ENCODE measurements at places on chromosomes 5 and 9.

DNA sequence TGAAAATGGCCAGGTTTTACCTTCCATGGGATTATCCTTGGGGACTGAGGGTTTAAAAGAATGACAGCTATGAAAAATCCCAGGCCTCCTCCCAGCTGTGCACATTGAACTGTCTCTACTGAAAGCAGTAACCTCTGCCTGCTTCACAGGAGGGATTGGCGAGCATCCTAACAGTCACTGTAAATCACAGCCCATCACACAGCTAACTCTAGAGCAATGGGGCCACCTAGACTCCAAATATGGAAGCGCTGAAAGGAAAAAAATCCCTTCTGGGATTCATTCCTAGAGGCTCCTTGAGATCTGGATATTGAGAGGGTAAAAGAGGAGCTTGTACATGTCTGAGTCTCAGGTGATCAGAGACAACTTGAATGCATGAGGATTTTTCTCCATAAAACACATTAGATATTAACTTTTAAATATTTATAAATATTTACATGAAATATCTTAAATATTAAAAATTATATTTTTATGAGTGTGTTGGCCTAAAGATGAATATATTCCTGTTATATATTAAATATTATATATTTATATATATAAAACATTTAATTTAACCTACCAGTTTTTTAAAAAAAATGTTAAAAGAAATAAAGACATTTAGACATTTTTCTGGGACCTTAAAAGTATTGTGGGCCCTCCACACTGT is 133.8 kb upstream of the SLC24A2 start:
- peak; percentile 31 for DNase-seq

GRCh38 chr5:149429839-149430721 is 51.0 kb upstream of the IL17B start:
- no peak for DNase-seq

- DNase-seq = no peak
Measured at GRCh38 chr5:20276061-20276958, 288.3 kb upstream of the CDH18 start.

GRCh38 chr5:139512786-139513390 is 30.3 kb upstream of the STING1 start:
- DNase-seq = no peak

GRCh38 chr5:33059081-33059480 is 348.0 kb downstream of the NPR3 start:
- no peak for DNase-seq

DNA sequence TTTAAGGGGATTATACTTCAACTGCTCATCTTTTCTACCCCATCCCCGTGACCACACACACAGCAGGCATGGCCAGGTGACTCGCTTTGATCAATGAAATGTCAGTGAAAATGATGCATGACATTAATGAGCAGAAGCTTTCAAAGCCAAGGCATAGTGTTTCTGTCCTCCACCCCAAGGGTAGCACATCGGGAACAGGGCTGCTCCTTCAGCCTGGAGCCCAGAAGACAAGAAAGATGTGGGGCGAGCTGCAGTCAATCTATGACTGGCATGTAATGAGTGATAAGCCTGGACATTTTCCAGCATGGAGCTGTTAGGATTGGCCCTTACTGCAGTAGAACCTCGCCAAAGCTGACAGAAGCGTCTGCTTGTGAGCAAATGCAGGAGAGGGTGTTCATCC is 122.6 kb upstream of the IRX2 start:
- DNase-seq = no peak

DNA sequence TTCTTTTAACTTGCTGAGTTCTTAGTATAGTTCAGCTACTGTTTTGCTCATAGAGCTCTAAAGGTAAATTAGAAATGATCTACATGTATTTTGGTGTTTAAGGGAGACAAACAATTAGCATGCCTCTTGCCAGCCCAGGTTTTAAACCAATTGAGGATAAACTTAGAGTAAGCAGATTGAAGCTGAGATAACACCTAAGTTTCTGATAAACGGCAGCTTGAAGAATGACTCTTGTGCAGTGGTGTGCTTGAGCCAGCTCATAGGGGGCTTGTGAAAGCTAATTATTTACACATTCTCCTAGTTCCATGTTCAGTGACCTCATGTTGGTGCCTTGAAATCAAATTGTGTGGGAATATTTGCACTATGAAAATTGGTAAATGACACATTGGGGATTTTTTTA is 193.0 kb downstream of the PRR16 start:
- no peak for DNase-seq

DNA sequence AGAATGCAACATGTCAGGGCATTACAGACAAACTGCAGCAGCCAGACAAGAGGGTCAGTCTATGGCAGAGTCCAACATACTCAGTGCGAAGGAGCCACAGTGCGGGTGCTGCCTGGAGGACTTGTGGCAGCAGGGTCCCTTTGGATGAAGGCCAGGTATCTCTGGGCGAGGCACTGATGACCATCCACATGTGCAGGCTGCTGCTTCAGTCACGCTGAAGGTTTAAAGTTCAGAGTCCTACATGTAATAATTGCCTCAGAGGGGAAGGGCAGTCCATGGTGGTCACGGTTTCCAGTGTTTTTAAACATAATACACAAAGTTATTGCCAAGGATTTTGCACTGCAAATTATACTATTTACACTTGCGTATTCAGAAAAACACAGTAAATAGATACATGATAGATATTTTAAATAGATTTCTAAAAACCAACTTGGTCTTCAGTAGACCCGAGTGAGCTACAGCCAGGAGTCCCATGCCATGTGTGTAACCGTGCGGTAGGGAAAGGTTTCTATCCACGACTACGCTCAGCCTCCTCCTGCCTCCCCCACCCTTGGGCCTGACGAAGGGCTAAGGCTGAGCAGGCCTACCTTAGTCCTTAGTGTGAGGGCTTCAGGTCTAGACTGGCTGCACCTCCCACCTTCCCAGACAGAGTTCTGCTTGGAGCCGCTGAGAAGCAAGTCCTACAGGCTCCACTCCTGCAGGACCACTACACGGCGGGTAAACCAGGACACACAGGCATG is 76.2 kb downstream of the GPR21 start:
- no peak for DNase-seq

DNA sequence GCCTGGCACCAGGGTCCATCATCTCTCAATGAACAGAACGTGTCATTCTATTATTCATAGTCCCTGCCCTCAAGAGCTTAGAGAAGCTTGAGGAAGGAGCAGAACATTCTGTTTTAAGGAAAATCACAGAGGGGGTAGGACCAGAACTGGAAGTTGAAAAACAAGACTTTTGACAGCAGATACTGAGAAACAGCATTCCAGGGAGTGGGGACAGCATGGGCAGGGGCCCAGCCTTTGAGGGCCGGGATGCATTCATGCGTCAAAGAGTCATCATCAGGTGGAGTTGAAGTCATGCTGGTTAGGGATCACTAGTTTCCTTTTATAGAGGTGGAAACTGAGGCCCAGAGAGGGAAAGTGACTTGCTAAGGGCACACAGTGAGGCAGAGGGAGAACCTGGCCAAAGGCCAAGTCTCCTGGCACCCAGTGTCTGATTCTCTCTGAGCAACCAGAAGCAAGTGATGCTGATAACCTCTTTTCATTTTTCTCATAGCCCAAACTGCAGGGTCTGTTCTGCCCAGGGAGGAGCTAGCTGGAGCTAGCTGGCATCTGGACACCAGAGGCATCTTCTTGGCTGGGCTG is 41.5 kb upstream of the STXBP1 start:
- no peak for DNase-seq

- no peak for DNase-seq
Measured at GRCh38 chr5:132767150-132767549, 9.9 kb downstream of the SEPTIN8 start.

GRCh38 chr9:70488098-70488792 is 73.8 kb upstream of the KLF9 start:
- no peak for DNase-seq

- DNase-seq = no peak
Measured at GRCh38 chr5:72508241-72509170, 1.3 kb upstream of the ZNF366 start.

GRCh38 chr5:139014726-139015125 is 139.6 kb upstream of the LRRTM2 start:
- no peak for DNase-seq

GRCh38 chr9:86812616-86813015 is 134.7 kb downstream of the GAS1 start:
- DNase-seq = no peak

DNA sequence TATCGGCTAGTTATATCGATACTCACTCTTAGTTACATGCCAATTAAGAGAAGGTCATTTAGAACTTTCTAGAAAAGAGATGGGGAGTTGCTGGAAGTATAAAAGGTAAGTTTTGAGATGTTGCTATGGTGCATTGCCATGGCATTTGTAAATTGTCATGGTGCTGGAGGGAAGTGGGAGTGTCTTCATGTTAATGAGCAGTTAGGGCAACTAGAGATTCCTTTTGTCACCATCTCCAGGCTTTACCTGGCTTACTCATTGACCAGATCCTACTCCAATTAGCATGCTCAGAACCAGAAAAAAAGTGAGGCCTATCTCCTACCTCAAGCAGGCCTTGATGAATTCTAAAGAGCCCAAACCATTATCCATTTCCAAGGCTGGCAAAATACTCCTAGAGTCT is 82.8 kb downstream of the PRR16 start:
- DNase-seq = no peak

GRCh38 chr5:16754601-16755000 is 137.8 kb upstream of the RETREG1 start:
- DNase-seq = no peak

DNA sequence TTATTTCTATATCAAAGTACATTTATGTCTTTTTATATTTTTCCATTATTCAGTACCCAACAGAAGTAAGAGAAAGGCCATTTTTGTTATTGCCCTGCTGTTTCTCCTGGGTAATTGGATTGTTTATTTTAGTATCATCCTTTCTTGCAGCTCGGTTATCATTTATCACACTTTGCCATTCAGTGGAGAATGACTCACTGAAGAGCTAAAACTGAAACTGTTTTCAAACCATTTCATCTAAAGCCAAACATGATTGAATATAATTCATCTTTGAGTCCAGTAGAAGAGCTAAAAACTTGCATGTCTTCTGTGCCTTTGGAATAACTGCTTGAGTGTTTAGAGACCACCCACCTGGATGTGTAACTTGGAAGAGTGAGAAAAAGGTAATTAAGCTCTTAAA is 139.5 kb upstream of the PRDM9 start:
- DNase-seq = no peak

DNA sequence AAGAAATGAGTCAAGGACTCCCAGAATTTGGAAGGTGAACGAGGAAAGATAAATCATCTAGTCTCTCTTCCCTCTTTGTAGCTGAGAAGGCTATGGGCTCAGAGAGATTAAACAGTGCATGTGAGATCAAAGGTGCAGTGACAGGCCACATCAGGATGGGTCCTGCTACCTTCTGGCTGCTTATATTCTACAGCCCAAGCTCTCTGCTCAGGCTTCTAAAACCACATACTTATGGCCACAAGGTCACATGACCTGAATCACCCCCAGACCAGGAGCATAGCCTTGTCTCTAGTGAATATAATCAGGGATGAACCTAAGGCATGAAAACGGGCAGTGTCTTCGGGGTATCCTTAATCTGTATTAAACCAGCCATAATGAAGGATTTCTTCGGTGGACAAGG is 158.9 kb downstream of the SEMA5A start:
- DNase-seq = no peak

DNA sequence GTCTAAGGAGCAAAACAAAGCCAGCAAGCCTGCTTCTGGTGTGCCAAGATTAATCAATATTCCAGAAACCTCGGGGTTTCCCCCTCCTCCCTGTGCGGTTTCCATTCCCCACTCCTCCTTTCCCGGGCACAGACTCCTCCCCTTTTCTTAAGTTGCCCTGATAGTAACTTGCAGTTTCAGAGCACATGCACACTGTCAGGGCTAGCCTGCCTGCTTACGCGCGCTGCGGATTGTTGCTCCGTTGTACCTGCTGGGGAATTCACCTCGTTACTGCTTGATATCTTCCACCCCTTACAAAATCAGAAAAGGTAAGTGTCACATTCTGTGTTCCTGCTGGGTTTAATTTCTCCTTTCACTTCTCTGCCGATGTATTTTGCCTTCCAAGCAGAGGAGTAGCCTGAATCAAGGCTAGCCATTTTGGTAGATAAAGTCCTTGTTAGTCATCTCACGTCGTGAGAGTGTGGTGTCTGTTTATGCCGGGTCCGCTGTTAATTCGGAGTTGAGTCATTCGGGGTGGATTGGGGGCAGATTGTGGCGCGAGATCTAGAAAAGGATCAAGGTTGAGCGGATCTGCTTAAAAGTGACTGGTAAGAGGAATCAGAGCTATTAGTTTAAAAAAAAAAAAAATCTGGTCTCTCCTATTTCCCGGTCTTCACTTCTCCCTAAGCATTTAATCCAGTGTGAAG is at the start of gene SLC1A3:
Gene SLC1A3 (plus strand): TSS at position 179 of the 686 bp plus-strand sequence. CDS start 1,818 bp downstream, outside the sequence.
- DNase-seq = peak; percentile 81

DNA sequence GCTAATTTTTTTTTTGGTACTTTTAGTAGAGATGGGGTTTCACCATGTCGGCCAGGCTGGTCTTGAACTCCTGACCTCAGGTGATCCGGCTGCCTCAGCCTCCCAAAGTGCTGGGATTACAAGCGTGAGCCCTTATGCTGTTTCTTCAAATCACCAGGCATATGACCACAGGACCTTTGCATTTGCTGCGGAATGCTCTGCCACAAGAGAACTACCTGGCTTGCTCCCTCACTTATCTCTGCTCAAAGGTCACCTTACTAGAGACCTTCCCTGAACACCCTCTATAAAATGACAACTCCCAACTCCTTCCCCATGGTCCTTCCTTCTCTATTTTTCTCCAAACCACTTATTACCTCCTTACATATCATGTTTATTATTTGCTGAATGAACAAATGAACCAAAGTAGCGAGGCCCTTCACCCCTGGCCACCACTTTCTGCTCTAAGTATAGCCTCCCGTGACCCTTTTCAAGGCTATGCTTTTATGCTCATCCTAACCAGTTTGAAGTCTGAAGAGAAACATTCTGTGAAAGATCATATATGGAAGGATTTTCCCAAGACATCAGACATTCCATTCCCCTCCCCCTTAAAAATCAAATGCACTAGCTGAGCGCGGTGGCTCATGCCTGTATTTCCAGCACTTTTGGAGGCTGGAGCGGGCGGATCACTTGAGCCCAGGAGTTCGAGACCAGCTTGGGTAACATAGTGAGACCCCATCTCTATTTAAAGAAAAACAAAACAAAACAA is 1.3 kb downstream of the ZER1 start:
- no peak for DNase-seq

DNA sequence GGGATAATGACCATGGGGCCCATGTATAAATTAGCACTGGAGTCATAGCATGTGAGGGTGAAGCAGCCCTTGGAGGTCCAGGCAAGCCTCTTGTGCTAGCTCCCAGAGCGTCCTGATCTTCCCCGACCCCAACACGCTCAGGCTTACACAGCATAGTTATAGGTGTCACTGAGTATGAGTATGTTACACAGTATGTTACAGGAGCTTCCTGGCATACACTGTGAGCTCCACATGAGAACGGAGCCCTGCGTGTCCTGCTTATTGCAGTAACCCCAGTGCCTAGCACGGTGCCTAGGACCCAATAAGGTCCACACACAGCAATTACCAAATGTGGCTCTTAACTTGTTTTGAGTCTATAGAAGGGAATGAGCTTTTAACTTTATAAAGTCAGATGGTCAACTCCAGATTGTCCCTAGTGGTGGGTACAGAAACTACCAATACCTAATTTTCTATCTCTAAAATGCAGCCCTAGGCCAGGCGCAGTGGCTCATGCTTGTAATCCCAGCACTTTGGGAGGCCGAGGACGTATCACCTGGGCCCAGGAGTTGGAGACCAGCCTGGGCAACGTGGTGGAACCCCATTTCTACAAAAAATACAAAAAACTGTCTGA is 64.1 kb downstream of the PLAC8L1 start:
- DNase-seq = no peak

- no peak for DNase-seq
Measured at GRCh38 chr5:101047181-101047580, 144.1 kb upstream of the ST8SIA4 start.

- no peak for DNase-seq
Measured at GRCh38 chr5:77709993-77710685, 66.0 kb downstream of the TBCA start.

All from hindlimb muscle (tissue), 1 donor.